A549 treated with Hydrocortisone at 1 μM for 4 hours (cell line): ENCODE measurements at places on chromosomes 6 and 20. TPM values are rescaled to one million over a fixed set of nuclear protein-coding genes. Genes with fewer than 3 reads are reported as not detected.

Gene SOX18
- total RNA-seq = 1.3 to 2.7 TPM (median 2.3 TPM) in 5 replicates

Gene GID8
- total RNA-seq = 21.3 to 23.9 TPM (median 22.4 TPM) in 5 replicates

Gene PTGIS
- 0.02 to 0.07 TPM (median 0.05 TPM) in 3 of 5 replicates, not detected in the others for total RNA-seq

Gene RAB44
- 0.02 to 0.07 TPM (median 0.05 TPM) in 3 of 5 replicates, not detected in the others for total RNA-seq

Gene GHRH
- total RNA-seq = not detected in 5 replicates

Gene EBF4
- total RNA-seq = 2.2 to 5.1 TPM (median 2.7 TPM) in 5 replicates

Gene CST4
- not detected in 5 replicates for total RNA-seq

Gene CRIP3
- 0.31 to 0.45 TPM (median 0.37 TPM) in 4 of 5 replicates, not detected in the other for total RNA-seq

Gene CCN6
- total RNA-seq = not detected in 5 replicates

Gene POM121L2
- 0.02 TPM in 1 of 5 replicates, not detected in the others for total RNA-seq

Gene UQCC2
- 63.7 to 120 TPM (median 100 TPM) in 5 replicates for total RNA-seq

Gene MYMX
- not detected in 5 replicates for total RNA-seq

Gene DNAH8
- total RNA-seq = not detected in 5 replicates

Gene PAX1
- not detected in 5 replicates for total RNA-seq

Gene BIRC7
- 1.6 to 3.2 TPM (median 2.1 TPM) in 5 replicates for total RNA-seq

Gene DOK5
- 0.06 TPM in 1 of 5 replicates, not detected in the others for total RNA-seq

Gene EPB41L1
- total RNA-seq = 55.5 to 81.3 TPM (median 77.5 TPM) in 5 replicates

Gene TAGAP
- not detected in 5 replicates for total RNA-seq

Gene ABHD16B
- total RNA-seq = 0.08 to 0.13 TPM in 2 of 5 replicates, not detected in the others

Gene KCNK5
- 1.0 to 1.5 TPM (median 1.2 TPM) in 5 replicates for total RNA-seq
